ENCODE measurements at places on chromosomes 1 and 21.

DNA sequence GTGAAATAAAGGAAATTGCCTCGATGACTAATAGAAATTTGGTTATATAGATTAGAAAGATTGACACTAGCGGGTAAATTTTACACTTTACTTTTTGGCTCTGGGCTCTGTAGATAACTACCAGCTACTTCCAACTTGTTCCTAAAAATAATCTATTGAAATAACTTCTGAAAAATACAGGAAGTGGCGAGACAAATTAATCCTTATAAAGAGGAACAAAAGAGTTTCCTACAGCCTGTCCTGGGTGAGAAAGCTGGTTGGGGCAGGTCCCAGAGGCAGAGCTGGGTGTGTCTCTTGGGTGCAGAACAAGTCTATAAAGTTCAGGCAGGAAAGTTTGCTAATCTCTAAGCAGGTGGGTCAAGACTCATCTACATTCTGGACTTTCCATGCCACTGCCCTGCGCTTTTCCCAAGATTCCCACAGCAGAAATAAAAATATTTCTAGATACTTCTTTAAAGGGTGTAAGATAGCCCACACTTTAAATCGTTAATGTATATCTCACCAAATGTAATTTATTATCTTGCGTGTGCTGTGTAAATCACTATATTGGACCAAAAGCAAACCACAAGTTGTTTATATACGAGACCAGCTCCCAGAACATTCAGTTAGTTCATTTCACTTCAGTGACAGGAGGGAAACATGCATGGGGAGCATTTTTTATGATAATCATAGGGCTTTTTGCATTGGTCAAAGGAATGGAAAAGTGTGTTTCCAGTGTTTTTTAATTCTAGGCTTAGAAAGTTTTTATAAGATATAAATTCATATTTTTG is 70.1 kb upstream of the NRIP1 start:
- no peak for DNase-seq

DNA sequence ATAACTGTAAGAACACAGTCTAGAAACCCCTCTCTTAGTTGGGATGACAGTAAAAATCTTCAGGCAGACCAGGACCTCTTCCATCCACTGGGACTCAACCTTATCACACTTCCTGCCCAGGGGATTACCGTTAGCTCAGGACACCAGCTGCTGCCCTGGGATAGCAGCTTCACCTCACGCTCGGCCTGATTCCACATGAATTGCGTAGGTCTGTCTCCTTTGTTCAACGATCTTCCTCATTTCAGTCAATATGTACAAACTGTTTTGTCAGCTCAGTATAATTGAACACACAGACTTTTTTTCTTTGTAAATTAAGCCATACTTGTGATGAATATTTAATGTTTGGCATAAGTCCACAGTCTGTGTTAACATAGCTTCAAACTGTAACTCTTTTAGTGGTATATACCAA is 290.4 kb downstream of the GRIK1 start:
- no peak for DNase-seq

DNA sequence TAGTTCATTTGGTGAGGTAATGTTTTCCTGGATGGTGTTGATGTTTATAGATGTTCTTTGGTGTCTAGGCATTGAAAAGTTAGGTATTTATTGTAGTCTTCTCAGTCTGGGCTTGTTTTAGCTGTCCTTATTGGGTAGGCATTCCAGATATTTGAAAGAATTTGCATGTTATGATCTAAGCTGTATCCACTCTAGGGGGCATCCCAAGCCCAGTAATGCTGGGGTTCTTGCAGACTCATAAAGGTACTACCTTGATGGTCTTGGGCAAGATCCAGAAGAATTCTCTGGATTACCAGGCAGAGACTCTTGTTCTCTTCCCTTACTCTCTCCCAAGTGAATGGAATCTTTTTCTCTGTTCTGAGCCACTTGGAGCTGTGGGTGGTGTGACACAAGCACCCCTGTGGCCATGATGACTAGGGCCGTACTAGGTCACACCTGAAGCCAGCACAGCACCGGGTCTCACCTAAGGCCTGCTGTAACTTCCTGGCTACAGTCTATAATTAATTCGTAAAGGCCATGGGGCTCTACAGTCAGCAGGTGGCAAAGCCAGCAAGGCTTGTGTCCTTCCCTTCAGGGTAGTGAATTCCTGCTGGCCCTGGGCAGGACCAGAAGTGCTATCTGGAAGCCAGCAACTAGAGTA is 74.8 kb upstream of the PDE4B start:
- no peak for DNase-seq

DNA sequence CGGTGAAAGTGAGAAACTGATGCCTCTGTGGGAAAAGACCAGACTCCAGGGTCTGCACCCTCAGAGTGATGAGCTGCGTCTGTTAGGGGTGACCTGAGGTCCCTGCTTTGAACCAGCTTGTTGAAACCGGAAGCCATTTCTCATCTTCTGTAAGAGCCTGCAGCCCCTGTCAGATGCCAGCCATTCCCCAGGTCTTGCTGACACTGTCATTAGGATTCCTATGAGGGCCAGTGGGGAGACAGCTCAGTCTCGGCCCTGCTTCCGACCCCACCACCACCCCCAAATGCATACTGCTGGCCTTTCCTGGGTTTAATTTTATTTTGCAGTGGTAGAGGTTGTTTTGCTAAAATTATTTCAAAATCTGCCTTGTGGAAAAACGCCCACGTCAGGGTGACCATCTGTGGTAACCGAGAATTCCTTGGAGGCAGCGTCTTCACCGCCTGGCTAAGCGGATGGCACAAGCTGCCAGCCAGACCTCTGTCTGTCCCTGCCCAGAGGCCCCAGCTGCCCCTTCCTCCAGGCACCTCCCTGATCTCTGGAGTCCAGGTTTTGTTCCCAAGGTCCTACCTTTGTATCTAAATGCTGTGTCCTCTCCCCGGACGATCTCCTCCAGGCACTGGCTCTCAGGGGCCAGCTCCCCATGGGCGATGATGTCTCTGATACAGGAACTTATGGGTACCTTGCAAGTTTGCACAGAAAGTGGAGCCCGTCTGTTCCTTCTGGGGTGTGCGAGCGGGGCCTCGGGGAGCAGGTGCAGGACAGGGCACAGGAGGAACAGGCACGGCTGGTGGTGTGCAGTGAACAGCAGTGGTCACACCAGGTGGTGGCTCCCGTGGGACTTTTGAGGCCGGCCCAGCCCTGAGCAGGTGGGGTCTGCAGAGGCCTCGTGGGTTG is 49.9 kb downstream of the PRKCZ start:
- DNase-seq = no peak

DNA sequence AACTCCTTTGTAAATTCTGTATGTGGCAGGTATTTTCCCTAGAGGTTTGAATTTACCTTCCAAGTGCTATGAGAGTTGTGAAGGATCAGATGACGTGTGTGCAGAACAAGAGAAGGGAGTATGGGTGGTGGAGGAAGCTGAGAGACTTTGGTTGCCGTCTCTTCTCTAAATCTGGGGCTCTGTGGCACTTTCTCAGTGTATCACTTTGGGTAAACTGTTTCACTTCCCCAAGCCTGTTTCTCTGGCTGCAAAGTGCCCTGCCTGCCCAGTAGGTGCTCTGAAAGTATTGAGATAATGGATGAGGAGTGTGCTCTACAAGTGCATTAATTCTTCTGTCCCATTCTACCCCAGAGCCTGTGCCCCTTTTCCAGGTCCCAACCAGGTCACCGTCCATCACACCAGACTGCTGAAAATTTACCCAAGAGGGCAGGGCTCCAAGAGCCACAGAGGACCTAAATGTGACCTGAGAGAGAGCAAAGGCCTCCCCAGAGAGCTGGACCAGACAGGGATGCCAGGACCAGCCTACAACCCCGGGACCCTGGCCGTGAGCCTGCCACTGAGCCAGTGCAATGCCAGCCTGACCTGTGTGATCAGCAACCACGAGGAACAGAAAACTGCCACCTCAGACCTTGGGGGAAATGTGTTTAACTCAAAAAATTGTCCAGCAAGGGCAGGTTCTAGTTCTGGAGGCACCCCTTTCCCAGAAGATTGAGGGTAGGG is 131.6 kb upstream of the ETV3 start:
- DNase-seq = peak; percentile 61

- DNase-seq = no peak
Observed at GRCh38 chr1:52482326-52483004, 70.4 kb downstream of the TUT4 start.

GRCh38 chr1:88609051-88609450 is 75.0 kb upstream of the PKN2 start:
- no peak for DNase-seq

DNA sequence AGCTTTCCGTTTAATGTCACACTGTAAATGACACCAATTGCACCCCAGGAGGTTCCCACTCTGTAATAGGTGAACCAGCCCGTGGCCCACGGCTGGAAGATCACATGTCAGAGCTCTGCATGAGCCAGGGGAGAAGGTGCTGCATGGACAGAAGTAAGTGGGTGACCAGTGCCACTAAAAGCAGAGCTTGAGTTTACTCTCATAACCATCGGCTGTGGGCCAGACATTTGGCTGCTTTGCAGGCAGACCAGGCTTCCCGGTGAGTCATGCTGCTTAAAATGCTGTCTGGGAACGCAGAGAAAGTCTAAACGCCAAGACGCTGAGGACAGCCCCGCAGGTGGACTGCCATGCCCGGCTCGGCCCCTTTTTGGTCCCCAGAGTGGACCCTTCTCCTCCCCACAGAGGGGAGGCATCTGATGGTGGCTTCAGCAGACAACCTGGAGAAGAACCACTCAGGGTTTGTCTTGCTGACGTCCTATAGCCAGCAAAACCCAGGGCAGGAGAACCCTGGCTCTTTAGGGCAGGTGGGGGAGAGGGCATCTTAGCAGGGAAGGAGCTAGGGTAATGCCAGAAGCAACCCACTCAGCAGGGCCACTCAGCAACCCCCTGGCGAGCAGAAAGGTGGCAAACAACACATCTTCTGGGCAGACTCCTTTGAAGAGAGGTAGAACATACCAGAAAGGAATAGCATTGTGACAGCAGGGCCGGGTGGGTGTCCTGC is 7.3 kb downstream of the KIAA2013 start:
- DNase-seq = no peak

GRCh38 chr1:156897078-156897825 is 3.7 kb downstream of the PEAR1 start:
- no peak for DNase-seq

DNA sequence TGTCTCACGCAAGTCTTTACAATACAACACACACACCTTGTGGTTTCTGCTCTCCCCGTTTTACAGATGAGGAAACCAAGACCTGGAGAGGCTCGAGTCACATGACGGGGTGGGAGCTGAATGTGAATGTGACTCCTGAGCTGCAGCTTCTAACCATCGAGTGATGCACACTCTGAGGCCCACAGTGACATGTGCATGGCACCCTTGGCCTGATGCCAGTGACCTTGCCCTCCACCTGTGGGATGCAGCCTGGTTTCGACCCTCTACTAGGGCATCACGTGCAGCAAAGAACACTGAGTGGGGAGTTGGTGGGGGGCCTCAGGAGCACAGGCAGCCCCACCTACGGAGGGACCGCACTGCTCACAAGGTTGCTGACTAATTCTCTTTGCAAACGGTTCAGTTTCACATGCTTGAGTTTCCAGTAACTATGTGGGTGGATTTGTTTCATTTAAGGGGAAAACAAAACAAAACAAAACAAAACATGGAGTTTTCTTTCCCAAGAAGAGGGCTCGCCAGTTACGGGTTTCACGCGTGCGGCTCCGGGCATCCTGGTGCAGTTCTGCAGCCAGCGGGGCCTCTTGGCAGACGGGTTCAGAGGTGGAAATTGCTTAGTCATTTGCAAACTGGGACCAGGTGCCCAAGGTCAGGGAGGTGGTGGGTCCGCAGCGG is 22.9 kb downstream of the SPSB1 start:
- no peak for DNase-seq

GRCh38 chr1:36708587-36708986 is 225.9 kb upstream of the CSF3R start:
- DNase-seq = no peak

- DNase-seq = peak; percentile 56
Observed at GRCh38 chr1:181206513-181206912, 118.0 kb downstream of the IER5 start.
